ENCODE measurements at places on chromosomes 1 and 21.

DNA sequence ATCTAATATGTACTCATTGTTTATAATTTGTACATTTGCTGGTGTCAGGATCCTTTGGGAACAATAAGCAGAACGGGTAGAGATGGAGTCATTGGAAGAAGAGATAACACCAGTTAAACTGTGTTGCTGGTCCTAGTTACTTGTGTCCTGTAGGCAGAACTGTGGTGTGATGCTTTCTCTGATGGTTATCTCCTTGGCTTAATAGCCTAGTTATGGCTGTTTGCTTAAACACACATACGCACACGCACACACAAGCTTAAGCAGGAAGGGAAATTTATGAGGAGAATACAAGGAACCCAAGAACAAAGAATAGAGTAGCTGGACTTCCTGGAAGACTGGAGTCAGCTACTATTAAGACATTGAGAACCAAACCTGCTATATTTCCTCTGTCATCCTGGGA lies 5.7 kb upstream of the PKN2 start:
- DNase-seq: no peak

- no peak for DNase-seq
Measured at GRCh38 chr1:100452641-100453040, 85.3 kb upstream of the GPR88 start.

GRCh38 chr1:10833630-10834557 lies 37.4 kb upstream of the CASZ1 start:
- DNase-seq: no peak

- no peak for DNase-seq
Measured at GRCh38 chr1:171769754-171770153, 11.7 kb upstream of the METTL13 start.

- DNase-seq: no peak
Measured at GRCh38 chr1:116538544-116538943, 32.3 kb downstream of the CD58 start.

DNA sequence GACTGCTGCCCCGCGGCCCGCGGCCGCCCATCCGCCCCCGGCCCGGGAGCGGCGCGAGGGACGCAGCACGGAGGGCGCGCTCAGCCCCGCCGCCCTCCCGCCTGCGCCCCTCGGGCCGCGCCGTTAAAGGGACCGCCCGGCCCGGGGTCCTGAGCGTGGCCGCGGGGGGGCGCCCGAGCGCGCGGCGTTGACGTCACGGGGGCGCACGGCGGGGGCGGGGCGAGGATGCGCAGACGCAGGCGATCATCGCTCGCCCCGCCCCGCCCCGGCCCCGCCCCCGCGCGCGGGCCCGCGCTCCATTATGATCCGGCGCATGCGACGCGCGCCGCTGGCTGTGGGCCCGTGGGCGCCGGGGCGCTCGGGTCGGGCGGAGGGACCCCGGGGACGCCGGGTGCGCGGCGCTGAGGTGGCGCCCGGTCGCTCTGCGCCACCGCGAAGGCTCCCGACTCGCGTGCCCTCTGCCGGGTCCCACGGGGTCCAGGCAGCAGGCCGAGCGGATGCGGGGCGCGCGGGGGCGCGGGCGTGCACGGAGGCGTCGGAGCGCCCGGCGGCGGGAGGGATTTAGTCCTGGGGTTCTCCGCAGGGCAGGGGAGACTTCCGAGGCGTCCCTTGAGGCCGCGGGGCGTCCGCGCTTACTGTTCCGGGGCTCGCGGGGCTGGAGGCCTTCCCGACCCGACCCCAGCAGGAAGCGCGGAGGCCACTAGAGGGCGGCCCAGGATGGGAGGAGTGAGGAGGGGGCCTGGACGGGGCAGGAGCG lies at the start of gene DVL1:
Gene DVL1, minus strand, starts transcription at position 163 of the 757 bp plus-strand sequence. CDS start 353 bp downstream, outside the sequence.
- DNase-seq: peak; percentile 53

DNA sequence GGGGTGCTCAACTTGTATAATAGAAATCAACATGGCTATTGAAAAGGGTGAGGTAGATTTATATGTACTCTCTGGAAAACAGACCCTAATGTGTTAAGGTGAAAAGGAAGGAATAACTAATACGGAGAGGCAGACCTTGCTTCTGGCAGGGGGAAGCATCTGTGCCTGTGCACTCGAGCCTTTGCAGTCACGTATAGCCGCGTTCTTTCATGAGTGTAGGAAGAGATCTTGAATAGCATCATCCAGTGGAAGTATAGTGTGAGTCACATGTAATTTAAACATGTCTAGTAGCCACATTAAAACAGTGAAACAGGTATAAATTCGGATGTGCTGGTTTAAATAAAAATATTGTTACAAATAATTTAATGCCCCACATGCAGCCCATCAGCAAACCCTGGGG lies 3.0 kb downstream of the A3GALT2 start:
- DNase-seq: no peak

DNA sequence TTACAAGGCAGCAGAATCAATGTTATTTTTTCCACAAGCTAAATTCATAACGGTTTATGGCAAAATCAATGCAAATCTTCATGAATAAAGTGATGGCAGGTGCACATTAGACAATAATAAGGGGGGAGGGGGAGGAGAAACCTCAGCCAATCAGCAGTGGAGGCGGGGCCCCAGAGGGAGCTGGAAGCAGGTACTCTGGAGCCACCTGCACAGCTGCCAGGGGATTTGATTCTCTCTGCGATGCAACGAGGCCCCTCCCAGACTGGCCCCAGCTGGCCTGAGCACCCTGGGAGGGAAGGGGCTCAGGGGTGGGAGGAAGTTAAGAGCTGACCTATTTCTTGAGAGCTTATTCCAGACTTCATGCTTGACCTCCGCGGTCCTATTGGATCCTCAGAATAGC lies 127.8 kb upstream of the IGSF21 start:
- no peak for DNase-seq

- no peak for DNase-seq
Measured at GRCh38 chr1:226649780-226650179, 89.3 kb downstream of the ITPKB start.

DNA sequence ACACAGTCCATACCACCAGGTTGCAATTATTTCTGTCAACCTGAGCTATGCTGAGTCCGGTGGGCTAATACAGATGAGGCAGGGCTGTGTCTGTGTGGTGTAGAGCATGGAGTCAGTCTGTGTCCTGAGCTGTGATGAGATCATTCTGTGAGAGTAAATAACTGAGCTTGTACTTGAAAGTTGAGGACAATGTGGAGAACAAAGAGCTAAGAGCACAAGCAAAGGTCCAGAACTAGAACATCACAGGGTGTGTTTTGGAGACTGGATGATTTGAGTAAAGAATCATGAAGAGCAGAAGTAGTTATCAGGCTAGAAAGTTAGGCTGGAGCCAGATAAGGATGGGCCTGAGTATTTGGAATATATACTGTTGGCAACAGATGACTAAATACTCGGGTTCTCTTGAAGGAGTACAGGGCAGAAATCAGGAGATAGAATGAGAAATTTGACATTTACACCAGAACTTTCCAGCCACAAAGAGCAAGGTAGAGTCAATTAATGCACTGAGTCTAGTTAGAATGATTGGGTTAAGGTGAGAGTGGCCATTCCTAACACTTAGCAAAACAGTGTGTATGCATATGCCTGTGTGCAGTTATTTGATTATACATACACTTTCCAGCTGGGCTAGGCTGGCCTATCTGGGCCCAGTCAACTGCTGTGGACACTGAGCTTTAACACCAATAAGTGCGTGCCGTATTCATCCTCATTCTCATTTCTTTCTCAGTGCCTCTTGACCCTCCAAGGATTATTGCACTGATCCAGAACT lies 48.8 kb downstream of the LEPR start:
- DNase-seq: no peak

GRCh38 chr1:161008869-161009510 lies 12.0 kb downstream of the F11R start:
- DNase-seq: no peak

GRCh38 chr1:226457307-226457712 lies 49.4 kb upstream of the PARP1 start:
- DNase-seq: no peak

DNA sequence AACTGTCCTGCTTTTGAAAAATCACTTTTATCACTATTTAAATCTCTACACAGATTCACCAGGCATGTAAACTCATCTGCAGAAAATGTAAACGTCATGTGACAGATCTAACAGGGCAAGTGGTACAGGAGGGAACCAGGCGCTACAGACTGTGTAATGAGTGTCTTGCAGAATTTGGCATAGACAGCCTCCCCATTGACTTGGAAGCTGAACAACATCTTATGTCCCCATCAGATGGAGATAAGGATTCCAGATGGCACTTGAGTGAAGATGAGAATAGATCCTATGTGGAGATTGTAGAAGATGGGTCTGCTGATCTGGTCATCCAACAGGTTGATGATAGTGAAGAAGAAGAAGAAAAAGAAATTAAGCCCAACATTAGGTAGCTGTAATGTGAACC lies 50.3 kb downstream of the ZBTB8OS start:
- DNase-seq: no peak

GRCh38 chr21:31299291-31300147 lies 44.5 kb downstream of the TIAM1 start:
- DNase-seq: no peak

- DNase-seq: peak; percentile 15
Measured at GRCh38 chr1:212760126-212760823, 31.3 kb downstream of the NSL1 start.

DNA sequence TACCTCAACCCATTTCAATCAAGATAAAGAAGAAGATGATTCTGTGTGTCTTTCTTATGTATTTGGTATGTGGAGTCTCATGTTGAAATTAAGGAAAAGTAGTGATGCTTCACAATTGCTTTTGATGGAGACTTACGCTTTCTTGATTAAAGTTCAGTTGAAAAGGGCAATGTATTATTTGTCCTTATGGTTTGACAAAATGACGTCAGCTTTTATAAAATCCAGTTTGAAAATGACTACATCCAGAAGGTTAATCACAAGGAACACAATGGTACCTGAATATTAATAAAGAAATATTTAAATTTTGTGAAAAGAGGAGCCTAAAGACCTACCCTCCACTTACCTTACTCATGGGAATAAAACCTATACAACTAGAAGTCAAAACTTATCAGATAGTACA lies 4.4 kb downstream of the KRTAP26-1 start:
- DNase-seq: no peak

DNA sequence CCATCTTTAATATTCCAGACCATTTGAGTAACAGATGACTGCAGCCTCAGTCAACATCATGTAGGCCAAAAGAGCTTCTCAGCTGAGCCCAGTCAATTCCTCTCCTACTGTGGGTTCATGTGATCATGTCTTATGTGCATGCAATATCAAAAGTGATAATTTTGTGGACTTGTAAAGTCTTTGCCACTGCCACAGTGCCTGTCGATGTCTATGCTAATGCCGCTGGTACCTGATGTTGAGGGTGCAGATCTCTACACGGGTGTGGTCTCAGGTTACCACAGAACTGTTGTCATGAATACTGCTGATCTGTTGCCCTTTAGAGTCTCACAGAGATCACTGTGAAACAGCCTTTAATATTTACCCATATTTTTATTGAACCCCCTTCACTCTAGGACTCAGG lies 11.3 kb upstream of the C1orf141 start:
- DNase-seq: no peak

DNA sequence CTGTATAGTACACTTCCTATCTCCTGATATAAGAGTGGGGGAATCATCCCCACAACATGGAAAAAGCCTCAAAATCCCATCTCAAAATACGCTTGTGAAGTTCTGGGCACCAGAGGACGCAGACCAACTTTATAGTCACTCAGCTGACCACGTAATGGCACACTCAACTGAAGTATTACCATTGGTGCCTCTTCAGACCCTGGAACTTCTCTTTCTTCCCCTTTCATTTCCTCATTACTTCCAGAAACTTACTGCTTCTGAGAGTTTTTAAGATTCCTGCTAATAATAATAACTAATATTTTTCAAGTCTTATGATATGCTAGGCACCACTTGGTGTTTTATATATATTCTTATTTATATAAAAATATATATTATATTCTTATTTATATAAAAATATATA lies 202.6 kb downstream of the PTPRC start:
- no peak for DNase-seq

DNA sequence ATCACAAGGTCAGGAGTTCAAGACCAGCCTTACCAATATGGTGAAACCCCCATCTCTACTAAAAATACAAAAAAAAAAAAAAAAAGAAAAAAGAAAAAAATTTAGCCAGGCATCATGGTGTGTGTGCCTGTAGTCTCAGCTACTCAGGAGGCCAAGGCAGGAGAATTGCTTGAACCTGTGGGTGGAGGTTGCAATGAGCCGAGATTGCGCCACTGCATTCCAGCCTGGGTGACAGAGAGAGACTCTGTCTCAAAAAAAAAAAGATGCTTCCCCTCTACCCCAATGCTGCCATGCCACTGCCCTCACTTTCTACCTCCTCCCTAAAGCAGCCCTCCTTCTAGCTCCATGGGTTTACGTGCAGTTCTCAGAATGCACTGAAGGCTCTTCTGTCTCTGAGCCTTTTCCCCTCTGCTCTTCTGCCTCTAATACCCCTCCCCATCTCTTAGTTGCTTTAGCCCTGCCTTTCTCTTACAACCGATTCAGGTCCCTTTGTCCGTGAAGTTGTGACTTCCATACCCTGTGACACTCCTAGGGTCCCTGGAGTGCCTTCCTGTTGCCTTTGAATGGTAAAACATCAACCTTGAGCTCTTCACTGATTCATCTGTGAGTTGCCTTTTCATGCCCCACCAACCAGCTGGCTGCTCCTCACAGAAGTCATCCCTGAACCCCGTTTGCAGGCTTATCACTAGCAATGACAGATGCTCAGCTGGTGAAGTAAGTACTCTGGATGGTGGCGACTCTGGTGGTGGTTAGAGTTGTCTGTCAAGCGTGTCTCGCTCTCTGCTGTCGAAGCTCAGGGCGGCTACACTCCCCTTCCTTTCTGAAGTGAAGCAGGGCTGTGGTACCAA lies 234.9 kb downstream of the RHOU start:
- no peak for DNase-seq

- DNase-seq: no peak
Measured at GRCh38 chr1:159775716-159776115, 5.0 kb upstream of the DUSP23 start.

DNA sequence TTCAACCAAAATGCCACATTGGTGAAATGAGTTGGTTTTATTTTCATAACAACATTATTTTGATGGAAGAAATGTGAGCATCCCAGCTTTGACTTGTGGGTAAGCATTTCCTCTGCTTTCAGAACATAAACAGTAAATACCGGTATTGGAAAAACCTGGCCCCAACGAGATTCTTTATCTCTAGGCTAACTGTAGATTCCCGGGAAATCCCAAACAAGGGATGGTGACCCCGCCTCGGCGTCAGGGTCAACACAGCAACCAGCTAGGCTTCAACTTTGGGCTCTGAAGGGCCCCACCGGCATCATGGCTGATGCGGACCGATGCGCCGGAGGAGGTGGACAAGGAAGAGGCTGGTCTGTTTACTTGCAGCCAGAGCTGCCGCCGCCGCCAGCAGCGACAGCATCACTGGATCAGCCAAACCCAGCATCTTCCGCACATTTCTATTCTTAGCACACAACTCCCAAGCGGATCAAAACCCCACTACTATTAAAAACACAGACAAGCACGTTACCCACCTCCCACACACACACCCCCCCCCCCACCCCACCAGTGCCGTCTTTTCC lies 1.1 kb downstream of the AKT3 start:
- DNase-seq: peak; percentile 11

- no peak for DNase-seq
Measured at GRCh38 chr1:100382657-100383056, 30.4 kb downstream of the CDC14A start.

- DNase-seq: no peak
Measured at GRCh38 chr1:159594625-159595405, 7.2 kb downstream of the APCS start.

- no peak for DNase-seq
Measured at GRCh38 chr1:93661829-93662474, 19.7 kb downstream of the BCAR3 start.

- no peak for DNase-seq
Measured at GRCh38 chr1:93907718-93908117, 1.5 kb downstream of the GCLM start.

- no peak for DNase-seq
Measured at GRCh38 chr1:224069138-224069537, 44.8 kb upstream of the FBXO28 start.
